ENCODE measurements at places on chromosomes 7 and 10. TPM values are rescaled to one million over a fixed set of nuclear protein-coding genes. Genes with fewer than 3 reads are reported as not detected.

The CLCN1 gene
- 0.16 TPM for polyA plus RNA-seq

The SRRM3 gene
- 2.2 TPM for polyA plus RNA-seq

The MAGI2 gene
- 41.0 TPM for polyA plus RNA-seq

The EN2 gene
- 0.09 TPM for polyA plus RNA-seq

The AGAP3 gene
- 78.3 TPM for polyA plus RNA-seq

The ZNF25 gene
- 14.0 TPM for polyA plus RNA-seq

The FKBP9 gene
- polyA plus RNA-seq, result 153 TPM

The PPP1R9A gene
- 28.7 TPM for polyA plus RNA-seq

The PNLIP gene
- not detected for polyA plus RNA-seq

The MBL2 gene
- not detected for polyA plus RNA-seq

DNA sequence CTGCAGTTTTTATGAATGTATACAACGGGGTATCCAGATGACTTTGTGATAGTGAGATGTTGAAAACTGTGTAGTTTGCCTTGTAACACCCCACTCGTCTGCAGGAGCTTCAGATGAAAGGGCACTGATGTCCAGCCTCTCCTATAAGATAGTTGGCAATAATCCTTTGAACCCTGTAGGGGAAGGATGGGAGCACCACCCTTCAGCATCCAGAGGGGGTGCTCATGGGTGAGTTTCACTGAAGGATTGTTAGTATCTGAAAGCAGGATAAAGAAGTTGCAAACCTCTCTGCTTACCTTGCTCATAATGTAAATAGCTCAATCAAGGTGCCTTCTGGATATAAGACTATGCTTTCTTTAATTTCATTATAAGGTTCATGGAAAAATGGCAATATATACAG is 201.5 kb downstream of the TMEM178B start:
- no peak for DNase-seq

GRCh38 chr10:122499491-122499941 is 38.2 kb downstream of the HTRA1 start:
- DNase-seq, result no peak

GRCh38 chr10:61024856-61025201 is 80.8 kb upstream of the RHOBTB1 start:
- DNase-seq, result no peak

DNA sequence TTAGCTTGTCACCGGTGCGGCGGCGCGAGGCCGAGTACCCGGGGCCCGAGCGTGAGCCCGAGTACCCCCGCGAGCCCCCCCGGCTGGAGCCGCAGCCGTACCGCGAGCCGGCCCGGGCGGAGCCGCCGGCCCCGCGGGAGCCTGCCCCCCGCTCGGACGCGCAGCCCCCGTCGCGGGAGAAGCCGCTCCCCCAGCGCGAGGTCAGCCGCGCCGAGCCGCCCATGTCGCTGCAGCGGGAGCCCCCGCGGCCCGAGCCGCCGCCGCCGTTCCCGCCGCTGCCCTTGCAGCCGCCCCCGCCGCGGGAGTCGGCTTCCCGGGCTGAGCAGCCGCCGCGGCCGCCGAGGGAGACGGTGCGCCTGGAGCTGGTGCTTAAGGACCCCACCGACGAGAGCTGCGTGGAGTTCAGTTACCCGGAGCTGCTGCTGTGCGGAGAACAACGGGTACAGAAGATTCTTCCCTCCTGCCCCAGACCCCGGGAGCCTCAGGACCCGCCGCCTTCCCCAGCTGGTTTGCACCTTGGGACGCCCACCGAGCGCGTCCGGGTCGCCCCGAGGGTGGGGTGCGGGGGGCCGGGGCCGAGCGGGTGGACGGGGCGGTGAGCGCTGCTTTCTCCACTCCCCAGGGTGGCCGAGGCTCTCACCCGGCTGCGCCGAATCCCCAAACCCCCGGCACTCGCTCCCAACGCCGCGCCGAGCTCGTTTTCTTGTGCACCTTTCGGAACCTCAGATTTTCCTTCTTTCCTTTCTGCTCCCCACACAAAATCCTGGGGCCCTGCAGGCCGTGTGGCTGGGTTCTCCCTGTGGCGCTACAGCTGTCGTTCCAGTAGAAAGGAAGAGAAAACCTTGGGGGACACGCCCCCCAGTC is 708 bp downstream of the UBN2 start:
- DNase-seq, result peak; percentile 15

- no peak for DNase-seq
These were observed 84.9 kb downstream of the C10orf105 start for GRCh38 chr10:71634531-71635164.

GRCh38 chr7:123771256-123771655 is 22.5 kb upstream of the WASL start:
- DNase-seq, result no peak

GRCh38 chr7:139703487-139704307 is 74.1 kb downstream of the HIPK2 start:
- DNase-seq, result no peak

GRCh38 chr7:51289623-51290303 is 26.8 kb downstream of the COBL start:
- no peak for DNase-seq

DNA sequence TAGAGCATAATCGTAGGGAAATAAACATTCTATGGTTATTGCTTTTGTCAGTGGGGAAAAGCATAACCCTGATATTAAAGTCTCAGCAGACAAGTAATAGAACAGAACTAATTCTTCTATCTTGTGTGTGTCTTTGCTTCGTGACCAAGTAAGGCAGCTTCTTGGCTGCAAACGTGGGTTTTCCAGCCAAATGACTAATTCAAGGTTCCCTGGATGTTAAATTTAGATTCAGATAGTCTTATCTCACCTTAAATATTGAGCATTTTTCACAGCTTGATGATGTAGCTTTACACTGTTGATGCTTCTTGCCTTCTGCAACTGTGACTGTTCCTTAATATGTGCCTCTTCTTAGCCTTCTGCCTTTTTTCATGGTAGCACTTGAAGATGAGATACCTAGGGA is 113.0 kb downstream of the EXOC4 start:
- DNase-seq, result no peak

GRCh38 chr10:51619365-51619764 is 80.0 kb downstream of the CSTF2T start:
- no peak for DNase-seq

- DNase-seq, result peak; percentile 82
These were observed 2.0 kb upstream of the ARPC1B start for GRCh38 chr7:99372275-99373090.

GRCh38 chr7:45026984-45027773 is 27.2 kb downstream of the CCM2 start:
- DNase-seq, result no peak

GRCh38 chr10:109966961-109967738 is 40.6 kb upstream of the ADD3 start:
- DNase-seq, result peak; percentile 80

DNA sequence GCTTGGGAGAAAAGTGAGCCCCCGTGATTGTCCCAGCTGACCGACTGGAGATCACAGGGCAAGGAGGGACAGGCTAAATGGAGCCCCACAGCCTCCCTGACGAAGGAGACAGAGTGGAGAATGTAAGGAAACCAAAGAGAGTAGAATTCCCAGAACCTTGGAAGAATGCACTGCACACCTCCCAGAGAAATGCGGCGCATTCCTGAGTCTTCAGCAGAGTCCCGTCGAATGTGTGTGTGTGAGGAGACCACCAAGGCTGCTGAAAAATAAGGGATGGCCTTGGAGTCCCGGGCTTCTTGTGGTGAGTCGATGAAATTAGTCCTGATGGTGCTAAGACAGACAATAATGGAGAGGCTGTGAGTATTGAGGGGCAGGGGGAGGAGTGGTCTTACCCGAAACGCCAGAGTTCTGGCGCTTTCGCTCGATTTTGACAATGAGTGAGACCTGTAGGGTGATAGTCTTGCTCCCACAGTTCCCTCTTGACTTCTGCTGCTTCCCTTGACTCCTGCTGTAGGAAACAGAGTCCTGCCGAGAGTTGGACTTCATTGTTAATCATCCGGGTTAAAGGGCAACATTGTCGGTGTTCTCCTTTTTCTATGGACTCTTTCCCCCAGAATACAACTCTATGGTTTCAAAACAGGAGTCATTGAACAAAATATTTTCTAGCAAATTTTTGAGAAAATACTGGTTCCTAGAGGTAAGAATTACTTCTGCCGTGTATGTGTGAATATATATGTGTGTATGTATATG is 103.2 kb downstream of the CNNM2 start:
- DNase-seq, result no peak

All from renal pelvis (tissue), 12 donors.